ENCODE measurements at places on chromosomes 5 and 9. TPM values are rescaled to one million over a fixed set of nuclear protein-coding genes. Genes with fewer than 3 reads are reported as not detected.

WHRN gene
- total RNA-seq = 7.8 TPM

ENTPD2 gene
- 1.2 TPM for total RNA-seq

DNA sequence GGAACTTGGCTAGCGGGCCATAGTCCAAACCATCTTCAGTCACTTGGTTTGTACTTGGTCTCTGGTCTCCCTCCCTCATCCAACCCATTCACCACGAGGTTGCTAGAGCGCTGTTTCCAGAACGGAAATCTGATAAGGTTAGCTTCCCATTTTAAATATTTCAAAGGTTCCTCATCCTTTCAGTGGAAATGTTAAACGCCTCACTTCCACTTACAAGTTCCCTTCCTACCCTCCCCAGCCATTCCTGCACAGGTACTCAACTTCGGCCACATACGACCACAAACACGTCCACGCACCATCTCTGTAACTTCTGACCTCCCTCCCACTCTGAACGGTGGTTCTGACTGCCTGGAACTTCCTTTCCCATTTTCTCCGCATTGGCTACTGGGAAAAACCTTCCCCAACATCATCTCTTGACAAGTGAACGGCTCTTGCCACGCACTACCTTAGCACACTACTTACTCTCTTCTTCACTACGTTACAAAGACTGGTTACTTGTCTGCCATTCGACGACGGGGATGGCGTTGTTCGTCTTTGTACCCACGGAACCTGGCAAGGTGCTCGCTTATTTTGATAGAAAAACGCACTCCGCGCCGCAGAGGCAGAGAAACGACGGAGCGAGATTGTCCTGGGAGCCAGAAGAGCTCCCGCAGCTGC is 629 bp downstream of the CCNH start:
- peak; percentile 72 for DNase-seq

GRCh38 chr9:68651280-68651893 is 53.7 kb upstream of the PIP5K1B start:
- no peak for DNase-seq

- no peak for DNase-seq
These were observed 1253.2 kb downstream of the EFNA5 start for GRCh38 chr5:106417566-106417965.

GRCh38 chr5:7925961-7926695 is 57.2 kb downstream of the MTRR start:
- no peak for DNase-seq

DNA sequence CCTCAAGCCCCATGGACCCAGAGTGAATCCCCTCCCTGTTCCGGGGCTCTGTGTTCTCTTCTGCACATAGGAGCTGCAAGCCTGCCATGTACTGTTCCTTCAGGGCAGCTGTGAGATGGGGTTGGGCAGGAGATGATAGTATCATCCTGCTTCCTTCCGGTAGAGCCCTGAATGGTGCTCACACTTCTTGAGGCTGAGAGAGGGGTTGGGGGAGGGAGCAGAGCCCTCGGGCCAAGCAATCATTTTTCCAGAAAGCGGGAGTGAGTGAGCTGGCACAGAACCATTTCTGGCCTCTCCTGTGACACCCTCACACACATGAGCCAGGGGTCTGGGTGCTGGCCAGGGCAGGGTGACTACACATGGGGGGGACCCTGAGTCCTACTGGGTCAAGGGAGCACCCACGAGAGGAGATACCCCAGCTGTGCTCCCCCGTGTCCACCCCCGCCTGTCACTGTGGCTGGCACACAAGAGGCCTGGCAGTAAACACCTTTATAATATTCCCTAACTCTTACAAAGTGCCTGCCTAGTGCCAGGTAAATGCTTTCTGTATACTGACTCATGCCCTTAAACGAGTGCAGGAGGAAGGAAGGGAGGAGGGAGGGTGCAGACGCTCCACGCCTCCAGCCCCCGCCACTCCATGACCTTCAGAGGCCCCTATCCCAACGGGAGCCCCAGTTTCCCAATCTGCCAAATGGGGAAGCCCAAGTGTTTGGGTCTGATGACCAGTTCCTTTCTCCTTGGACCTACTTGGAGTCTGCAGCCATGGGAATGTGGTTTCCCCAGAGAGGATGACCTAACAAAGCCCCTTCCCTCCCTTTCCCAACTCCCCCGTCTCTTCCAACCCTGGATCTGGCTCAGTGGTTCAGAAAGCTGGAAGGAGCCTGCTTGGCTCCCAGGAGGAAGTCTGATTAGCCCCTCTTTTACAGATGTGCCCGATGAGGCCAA is 15.5 kb downstream of the AKNA start:
- peak; percentile 65 for DNase-seq

DNA sequence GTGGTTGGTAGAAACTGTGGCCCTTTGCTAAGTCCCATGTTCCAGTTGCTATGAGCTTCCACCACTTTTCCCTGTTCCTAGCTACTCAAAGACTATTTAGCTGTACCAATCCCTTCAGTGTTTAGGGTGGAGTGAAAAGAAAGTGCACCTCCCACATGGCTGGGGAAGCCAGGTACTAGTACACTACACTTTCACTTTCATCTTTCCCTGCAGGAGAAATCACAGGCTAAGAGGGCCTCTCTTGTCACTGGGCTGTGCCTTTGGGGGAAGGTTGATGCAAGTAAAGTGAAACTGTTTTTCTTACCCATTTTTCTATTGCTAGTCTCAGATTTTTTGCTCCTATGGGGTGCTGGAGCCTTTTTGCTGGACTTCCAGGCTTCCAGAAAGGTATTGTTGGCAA is 33.5 kb upstream of the CKS2 start:
- DNase-seq = no peak

GRCh38 chr9:115117999-115118878 is at the start of gene TNC:
TSS of gene TNC (minus strand) at chr9:115118157. CDS start at chr9:115091018, 27,139 bp downstream.
- peak; percentile 94 for DNase-seq
